Hepatic stellate cell (primary cell): ENCODE measurements at places on chromosomes 11 and 22.

- DNase-seq, result no peak
Observed at GRCh38 chr22:50535113-50535512, 5.3 kb upstream of the TYMP start.

- peak; percentile 5 for DNase-seq
Observed at GRCh38 chr11:34405079-34405858, 33.5 kb upstream of the CAT start.

- DNase-seq, result peak; percentile 41
Observed at GRCh38 chr11:66112601-66113499, 42.8 kb downstream of the PACS1 start.

GRCh38 chr11:86243396-86243795 lies 1.2 kb upstream of the EED start:
- DNase-seq, result no peak

DNA sequence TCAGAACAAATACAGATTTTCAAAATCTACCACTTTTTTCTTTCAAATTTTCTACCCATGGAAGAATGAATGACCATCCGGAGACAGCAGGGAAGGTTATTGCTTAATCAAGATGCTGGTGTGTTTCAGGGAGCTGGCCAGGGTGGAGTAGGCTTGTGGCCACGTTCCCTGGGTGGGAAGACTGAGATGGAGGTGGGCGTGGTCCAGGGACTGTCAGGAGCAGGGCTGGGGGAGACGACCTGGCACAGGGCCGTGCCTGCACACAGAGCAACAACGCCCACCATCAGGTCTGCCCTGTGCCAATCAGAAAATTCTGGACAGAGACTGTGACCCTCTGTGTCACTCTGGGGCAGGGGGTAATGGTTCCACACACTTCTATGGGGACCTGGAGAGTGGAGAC lies 7.1 kb upstream of the APOBEC3H start:
- no peak for DNase-seq

GRCh38 chr22:27662359-27663301 lies 138.9 kb downstream of the MN1 start:
- no peak for DNase-seq

- DNase-seq, result no peak
Observed at GRCh38 chr22:41899992-41900651, 14.8 kb downstream of the SHISA8 start.

- no peak for DNase-seq
Observed at GRCh38 chr11:77172666-77172982, 44.6 kb downstream of the MYO7A start.

DNA sequence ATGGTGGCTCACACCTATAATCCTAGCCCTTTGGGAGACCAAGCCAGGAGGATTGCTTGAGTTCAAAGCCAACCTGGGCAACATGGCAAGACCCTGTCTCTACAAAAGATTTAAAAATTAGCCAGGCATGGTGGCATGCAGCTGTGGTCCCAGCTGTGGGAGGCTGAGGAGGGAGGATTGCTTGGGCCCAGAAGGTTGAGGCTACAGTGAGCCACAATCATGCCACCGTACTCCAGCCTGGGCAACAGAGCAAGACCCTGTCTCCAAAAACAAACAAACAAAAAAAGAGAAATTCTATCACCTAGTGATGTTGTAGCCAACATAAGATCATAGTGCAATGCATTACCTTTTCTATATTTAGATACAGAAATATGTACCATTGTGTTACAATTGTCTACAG lies 113.8 kb downstream of the NAT10 start:
- no peak for DNase-seq
